Mesothelial cell of epicardium (in vitro differentiated cells): ENCODE measurements at places on chromosomes 5 and 9. TPM values are rescaled to one million over a fixed set of nuclear protein-coding genes. Genes with fewer than 3 reads are reported as not detected.

FCN2 gene
- not detected in 3 replicates for total RNA-seq

DNA sequence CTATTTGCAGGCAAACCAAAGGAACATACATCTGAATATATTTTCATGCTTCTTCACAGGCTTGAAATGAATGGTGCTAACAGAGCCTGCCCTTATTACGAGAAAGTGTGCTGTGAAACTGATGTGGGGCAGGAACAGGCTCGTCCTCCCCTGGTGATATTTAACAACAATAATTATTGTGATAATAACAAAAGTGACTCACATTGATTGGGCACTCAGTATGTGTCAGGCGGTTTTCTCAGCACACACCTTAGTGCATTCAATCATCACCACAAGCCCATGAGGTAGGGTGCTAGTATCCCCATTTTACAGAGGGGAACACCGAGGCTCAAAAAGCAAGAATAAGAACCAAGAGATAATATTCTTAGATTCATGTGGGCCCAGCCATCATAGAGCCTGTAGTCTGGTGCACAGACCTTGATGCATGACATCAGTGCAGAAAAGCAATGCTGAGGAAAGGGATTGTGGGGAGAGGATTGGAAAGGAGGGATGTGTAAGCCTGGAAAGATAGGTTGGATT, 18.1 kb upstream of the BOD1 start:
- no peak for DNase-seq
- H3K4me3 ChIP-seq, result no peak overlapping the region

DNA sequence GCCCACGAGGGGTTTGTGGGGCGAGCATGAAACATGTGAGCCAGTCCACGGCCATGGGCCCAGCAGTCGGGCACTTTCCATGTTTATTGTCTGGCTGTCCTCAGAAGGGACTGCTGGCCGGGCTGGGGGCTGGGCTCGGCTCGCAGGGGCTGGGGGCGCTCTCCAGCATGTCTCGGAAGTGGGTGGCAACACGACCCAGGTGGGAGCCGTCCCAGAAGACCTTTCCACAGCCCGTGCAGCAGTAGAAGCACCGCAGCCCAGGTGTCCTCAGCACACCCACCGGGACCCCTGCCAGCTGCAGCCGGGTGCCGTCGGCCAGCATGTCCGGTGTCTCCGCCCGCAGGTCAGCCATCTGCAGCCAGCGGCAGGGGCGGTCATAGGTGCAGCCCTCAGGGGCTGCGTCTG, 4.8 kb upstream of the NRARP start:
- DNase-seq, result no peak
- H3K27me3 ChIP-seq, result no peaks in the 10 kb centered on the region
- no peaks in the 10 kb centered on the region for H3K36me3 ChIP-seq
- H3K27ac ChIP-seq, result no peak overlapping the region
- H3K4me3 ChIP-seq, result no peak overlapping the region
- H3K4me1 ChIP-seq, result peaks cover 9% of the 10 kb centered on the region

DNA sequence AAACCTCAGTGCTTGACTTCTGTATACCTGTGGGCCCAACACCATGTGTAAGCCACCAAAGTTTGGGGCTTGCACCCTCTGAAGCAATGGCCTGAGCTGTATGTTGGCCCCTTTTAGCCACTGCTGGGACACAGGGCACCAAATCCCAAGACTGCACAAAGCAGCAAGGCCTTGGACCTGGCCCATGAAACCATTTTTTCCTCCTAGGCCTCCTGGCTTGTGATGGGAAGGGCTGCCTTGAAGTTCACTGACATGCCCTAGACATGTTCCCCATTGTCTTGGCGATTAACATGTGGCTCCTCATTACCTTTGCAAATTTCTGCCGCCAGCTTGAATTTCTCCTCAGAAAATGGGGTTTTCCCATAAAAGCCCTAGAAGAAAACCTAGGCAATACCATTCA, 345.5 kb downstream of the MLLT3 start:
- H3K4me1 ChIP-seq, result no peaks in the 10 kb centered on the region
- no peak overlapping the region for H3K27ac ChIP-seq
- H3K36me3 ChIP-seq, result peaks cover 4% of the 10 kb centered on the region
- peaks cover 3% of the 10 kb centered on the region for H3K27me3 ChIP-seq
- H3K4me3 ChIP-seq, result no peak overlapping the region

STPG3 gene
- 0.18 to 0.29 TPM in 2 of 3 replicates, not detected in the other for total RNA-seq

GRCh38 chr9:72041775-72042194, 18.6 kb downstream of the C9orf57 start:
- H3K36me3 ChIP-seq, result no peaks in the 10 kb centered on the region
- no peak for DNase-seq
- H3K4me1 ChIP-seq, result peaks cover 3% of the 10 kb centered on the region
- H3K27me3 ChIP-seq, result peaks cover 5% of the 10 kb centered on the region

GRCh38 chr5:138503487-138504270, 38.4 kb downstream of the EGR1 start:
- no peaks in the 10 kb centered on the region for H3K4me1 ChIP-seq
- no peak overlapping the region for H3K4me3 ChIP-seq
- H3K27me3 ChIP-seq, result no peaks in the 10 kb centered on the region

GRCh38 chr9:128341435-128341849, 1.1 kb downstream of the SLC27A4 start:
- H3K4me3 ChIP-seq, result peak overlapping the region; percentile 87
- DNase-seq, result no peak
- peak overlapping the region; percentile 72 for H3K27ac ChIP-seq
- no peaks in the 10 kb centered on the region for H3K27me3 ChIP-seq
- H3K4me1 ChIP-seq, result peaks cover 5% of the 10 kb centered on the region

GRCh38 chr5:66769839-66770617, 173.8 kb downstream of the MAST4 start:
- H3K4me3 ChIP-seq, result no peak overlapping the region
- H3K27me3 ChIP-seq, result peaks cover 4% of the 10 kb centered on the region
- H3K4me1 ChIP-seq, result peaks cover 7% of the 10 kb centered on the region

C9orf50 gene
- total RNA-seq, result 0.23 to 0.87 TPM (median 0.69 TPM) in 3 replicates

SKP1 gene
- 342 to 352 TPM (median 344 TPM) in 3 replicates for total RNA-seq

PRELID2 gene
- total RNA-seq, result 18.3 to 23.0 TPM (median 19.9 TPM) in 3 replicates

GRCh38 chr9:128138001-128138400, 10.5 kb upstream of the PTGES2 start:
- no peaks in the 10 kb centered on the region for H3K36me3 ChIP-seq
- H3K4me3 ChIP-seq, result no peak overlapping the region
- H3K27me3 ChIP-seq, result peaks cover 19% of the 10 kb centered on the region
- DNase-seq, result no peak
- H3K27ac ChIP-seq, result no peak overlapping the region

GRCh38 chr5:125005266-125005665, 258.8 kb upstream of the ZNF608 start:
- no peak overlapping the region for H3K27ac ChIP-seq
- no peaks in the 10 kb centered on the region for H3K36me3 ChIP-seq
- H3K4me1 ChIP-seq, result peaks cover 24% of the 10 kb centered on the region

DNA sequence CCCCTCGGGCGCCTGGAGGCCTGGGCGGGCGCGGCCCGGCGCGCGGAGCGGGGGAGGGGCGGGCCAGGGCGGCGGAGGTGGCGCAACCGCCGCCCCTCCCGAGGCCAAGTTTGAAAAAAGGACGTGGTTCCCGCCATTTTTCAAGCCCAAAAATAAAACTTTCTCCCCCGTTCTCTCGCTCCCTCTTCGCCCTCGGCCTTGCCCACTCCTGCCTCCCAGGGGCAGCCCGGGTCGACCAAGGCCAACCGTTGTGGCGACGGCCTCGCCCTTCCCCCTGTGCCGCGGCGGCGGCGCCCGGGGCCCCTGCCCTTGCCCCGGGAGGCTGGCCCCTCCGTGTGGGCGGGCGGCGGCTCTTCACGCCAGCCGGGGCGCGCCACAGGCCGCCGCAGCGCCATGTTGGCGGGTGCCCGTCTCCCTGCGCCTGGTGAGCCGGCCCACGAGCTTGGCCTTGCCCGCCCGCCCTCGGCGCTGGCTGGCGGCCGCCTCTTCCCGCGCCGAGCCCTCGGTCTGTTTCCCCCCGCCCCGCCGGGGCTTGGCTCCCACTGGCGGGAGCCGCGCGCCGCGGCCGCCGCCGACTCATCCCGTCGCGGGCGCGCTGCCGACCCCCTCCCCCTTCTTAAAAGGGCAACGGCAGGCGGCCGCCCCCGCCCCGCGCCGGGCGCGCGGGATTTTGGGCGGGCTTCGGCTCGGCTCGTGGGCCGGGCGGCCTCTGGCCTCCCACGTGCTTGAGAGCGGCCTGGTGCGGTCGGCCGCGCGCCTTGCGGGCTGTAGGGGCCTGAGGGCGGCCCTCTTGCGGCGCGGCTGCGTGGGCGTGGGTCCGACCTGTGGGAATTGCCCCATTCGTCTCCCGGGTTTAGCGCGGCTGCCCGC, 1.3 kb downstream of the ANP32B start:
- no peak overlapping the region for H3K27ac ChIP-seq
- H3K4me3 ChIP-seq, result peak overlapping the region; percentile 61
- H3K36me3 ChIP-seq, result no peaks in the 10 kb centered on the region
- peak; percentile 51 for DNase-seq
- peaks cover 51% of the 10 kb centered on the region for H3K4me1 ChIP-seq

DNA sequence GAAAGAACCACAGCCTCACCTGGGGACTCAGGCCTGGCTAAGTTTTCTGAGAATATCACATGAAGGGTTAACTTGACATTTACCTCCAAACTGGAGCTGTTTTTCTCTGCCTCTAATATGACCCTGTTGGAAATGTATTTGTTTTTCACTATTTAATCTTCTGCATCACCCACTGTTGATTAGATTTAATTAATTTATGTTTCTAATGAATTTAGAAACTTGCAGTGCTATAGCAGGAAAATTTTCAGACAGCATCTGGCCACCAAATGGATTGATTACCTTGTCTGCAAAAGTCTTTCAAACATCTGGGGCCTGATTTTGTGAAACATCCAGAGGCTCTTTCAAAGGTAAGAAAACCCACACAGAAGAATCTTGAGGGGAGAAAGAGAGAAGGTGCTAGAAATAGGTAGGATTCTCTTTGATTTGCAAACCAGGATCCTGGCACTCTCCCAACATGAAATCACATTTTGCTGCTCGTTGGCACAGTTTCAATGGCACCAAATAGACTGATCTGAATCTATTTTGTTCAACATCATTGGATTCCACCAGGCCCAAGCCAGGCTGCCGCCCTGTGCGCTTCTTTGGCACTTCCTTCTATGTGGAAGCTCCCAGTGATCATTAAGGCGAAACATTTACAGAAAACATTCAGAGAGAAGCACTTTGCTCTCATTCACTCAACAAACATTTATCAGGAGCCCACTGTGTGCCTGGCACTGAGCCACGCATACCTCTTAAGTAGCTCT, 157.3 kb downstream of the PPP2R2B start:
- H3K27me3 ChIP-seq, result no peaks in the 10 kb centered on the region
- no peak for DNase-seq
- H3K27ac ChIP-seq, result peak overlapping the region; percentile 24

ORM2 gene
- not detected in 3 replicates for total RNA-seq

- H3K4me1 ChIP-seq, result no peaks in the 10 kb centered on the region
- H3K27me3 ChIP-seq, result peaks cover 12% of the 10 kb centered on the region
- H3K4me3 ChIP-seq, result no peak overlapping the region
Observed at GRCh38 chr5:133661389-133661788, 49.0 kb upstream of the FSTL4 start.

DPH7 gene
- 55.0 to 59.4 TPM (median 56.1 TPM) in 3 replicates for total RNA-seq

XRCC4 gene
- 12.0 to 13.6 TPM (median 12.1 TPM) in 3 replicates for total RNA-seq

DNA sequence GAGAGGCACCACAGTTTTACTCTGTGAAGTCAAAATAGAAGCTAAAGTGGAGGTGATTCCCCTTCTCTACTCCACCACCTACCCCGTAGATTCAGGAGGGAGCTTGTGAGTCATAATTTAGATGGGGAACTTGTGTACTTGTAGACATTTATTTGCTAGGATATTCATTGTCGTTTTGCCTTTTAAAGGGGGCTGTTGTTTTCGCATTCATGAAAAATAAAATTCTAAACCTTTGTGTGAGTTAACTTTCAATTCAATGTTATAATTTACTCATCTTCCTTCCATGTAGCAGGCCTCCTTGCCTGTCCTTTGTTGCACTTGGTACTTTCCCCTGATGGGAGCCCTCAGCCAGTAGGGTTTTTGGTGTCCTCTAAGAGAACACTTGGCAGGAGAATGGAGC, 22.0 kb downstream of the SECISBP2 start:
- H3K36me3 ChIP-seq, result peaks cover 65% of the 10 kb centered on the region
- no peaks in the 10 kb centered on the region for H3K4me1 ChIP-seq
- no peak for DNase-seq
- no peak overlapping the region for H3K27ac ChIP-seq
- no peaks in the 10 kb centered on the region for H3K27me3 ChIP-seq

DNA sequence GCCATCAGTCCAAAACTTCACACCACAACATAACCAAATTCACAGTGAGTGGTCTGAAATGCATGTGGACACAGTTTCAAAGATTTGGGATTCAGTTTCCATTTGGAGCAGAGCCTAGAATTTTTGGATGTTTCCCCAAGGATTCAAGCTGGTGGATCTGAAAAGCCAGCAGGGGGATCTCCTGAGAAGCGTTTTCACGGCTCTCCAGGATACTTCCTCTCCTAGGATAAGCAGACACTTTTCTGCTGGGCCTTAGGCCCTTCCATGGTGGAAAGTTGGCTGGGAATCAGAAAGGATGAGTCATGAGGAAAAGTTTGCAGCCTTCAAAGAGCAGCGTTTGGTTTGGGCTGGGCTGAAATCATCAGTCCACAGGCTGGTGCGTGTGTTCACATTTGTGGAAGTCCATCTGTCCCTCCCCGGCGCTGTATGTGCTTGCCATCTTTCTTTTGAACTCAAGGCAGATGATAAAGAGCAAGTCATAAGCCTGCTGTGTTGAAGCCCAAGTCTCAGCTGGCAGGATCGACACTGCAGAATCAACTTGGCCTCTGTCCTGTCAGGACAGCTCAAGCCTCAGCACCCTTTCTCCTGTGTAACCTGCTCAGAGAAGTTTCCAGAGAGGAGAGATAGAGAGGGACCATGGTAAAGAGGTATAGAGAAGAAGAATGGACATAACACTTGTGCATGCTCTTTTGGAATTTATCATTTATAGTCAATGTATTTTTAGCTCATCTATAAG, 152.6 kb upstream of the MSX2 start:
- peak; percentile 27 for DNase-seq
- H3K36me3 ChIP-seq, result no peaks in the 10 kb centered on the region

DNA sequence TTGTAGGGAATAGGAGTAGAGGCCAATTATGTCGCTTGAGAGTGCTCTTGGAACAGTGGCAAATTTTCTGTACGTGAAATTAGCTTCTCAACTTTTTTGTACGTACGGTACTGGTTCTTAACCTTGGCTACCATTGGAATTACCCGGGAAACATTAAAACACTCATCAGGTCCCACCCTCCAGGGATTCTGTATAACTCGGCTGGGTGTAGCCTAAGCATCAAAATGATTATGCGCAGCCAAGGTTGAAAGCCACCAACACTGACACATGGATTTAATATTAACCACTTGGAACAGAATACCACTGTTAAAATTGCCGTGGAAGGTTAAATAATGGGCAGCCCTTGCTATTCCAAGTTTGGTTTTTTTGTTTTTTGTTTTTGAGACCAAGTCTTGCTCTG, 17.4 kb downstream of the DNAJA1 start:
- peaks cover 14% of the 10 kb centered on the region for H3K4me1 ChIP-seq
- H3K36me3 ChIP-seq, result peaks cover 22% of the 10 kb centered on the region
- no peak overlapping the region for H3K27ac ChIP-seq

SLC6A19 gene
- total RNA-seq, result not detected in 3 replicates
